ENCODE measurements at places on chromosomes 1 and 21.
A peak's percentile ranks its signal among the peaks of the same experiment; 100 is the strongest.

GRCh38 chr1:19028110-19028509, 71.6 kb upstream of the IFFO2 start:
- peak; percentile 8 for DNase-seq

- DNase-seq: no peak
Measured at GRCh38 chr1:67747671-67748546, 62.9 kb downstream of the GADD45A start.

DNA sequence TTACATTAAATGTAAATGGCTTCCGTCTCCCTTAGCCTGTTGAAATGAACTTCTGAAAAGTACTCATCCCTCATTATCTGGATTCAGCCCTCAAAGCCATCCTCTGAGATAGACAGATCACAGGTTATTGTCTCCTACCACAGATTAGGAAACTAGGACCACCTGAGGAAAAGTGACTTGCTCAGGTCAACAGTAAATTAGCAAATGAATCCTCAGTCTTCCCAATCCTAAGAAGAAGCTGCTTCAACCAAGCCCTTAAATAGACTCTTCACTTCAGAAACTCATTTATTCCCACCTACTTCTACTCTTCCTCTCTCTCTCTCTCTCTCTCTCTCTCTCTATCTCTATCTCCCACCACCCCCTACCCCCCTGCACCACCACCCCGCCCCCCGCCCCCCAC, 152.3 kb downstream of the DMRTA2 start:
- DNase-seq: no peak

DNA sequence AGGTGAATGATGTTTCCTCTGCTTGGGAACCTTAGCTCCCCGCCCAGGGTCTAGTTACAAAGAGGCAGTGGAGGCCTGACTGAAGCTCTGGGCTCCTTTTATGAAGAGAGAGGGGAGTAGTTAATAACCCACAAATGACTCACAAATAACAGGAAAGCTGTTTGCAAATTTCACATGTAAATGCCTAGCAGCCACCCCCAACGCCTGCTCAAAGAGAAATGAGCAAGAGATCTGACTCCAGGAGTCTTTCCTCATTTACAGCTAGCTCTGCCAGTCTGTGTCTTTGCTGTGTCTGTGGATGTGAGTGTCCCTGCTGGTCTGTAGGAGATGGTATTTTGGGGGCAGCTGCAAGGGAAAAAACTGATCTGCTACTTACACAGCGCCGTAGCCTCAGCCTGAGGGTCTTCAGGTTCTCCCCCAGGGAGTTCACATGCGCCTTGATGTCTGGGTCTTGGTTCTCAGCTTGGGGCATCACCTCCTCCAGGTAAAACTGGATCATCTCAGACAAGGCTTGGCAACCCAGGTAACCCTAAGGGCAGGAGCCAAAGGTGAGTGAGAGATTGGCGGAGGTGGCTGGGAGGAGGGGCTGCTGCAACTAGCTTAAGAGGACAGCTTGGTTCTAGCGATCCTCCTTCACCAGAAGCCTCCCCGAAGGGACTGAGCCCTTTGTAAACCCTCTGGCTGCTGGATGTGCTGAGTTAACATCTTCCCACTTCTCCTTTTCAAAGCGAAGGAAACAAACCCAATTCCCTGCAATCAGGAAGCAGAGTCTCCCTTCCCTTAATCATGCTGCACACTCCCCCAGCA, at the start of gene IL19:
Gene IL19 (plus strand): TSS at position 243 of the 807 bp plus-strand sequence. CDS start 65,890 bp downstream, outside the sequence.
- DNase-seq: no peak

GRCh38 chr1:222546548-222547259, 1.2 kb downstream of the HHIPL2 start:
- DNase-seq: no peak

GRCh38 chr21:42568866-42569731, 55.4 kb downstream of the SLC37A1 start:
- no peak for DNase-seq

Data from pancreas (tissue), 10 donors.